ENCODE measurements at places on chromosomes 3 and 15.

GRCh38 chr3:48614044-48614443 lies 4.6 kb upstream of the UQCRC1 start:
- DNase-seq = no peak

GRCh38 chr15:48040166-48040817 lies 80.5 kb upstream of the SLC24A5 start:
- peak; percentile 8 for DNase-seq

- DNase-seq = no peak
Measured at GRCh38 chr3:31880482-31881078, 100.5 kb downstream of the OSBPL10 start.

GRCh38 chr3:13018561-13019242 lies 54.5 kb downstream of the IQSEC1 start:
- no peak for DNase-seq

DNA sequence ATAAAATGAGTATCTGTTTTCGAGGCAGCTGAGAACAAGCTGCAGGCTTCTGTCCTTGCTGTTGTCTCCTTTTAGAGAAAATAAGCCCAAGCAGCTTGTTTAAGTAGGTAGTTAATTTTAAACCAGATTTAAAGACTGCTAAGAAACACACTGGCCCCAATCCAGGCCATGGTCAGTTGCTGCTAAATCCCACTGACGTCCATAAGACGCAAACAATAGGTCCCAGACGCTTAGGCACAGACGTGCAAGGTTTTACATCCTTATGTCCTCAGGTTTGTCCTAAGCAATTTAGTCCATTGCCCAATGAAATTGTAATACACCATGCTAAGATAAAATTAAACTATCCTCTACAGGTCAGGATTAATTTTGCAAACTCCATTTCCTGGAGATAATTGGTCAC lies 120.0 kb upstream of the SNTN start:
- no peak for DNase-seq

DNA sequence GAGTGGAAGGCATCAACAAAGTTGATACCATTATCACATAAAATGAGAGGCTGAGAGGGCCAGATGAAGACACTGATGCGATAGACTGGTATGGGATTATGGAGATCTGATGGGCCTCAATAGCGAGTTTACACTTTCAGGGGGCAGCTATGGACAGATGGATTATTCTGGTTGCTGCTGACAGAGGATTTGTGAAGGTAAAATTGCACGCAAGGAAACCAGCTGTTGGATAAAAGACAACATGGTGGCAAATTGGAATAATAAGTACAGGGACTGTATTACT lies 203.9 kb downstream of the MBNL1 start:
- no peak for DNase-seq

- DNase-seq = no peak
Measured at GRCh38 chr3:52065264-52065756, 8.9 kb upstream of the DUSP7 start.

DNA sequence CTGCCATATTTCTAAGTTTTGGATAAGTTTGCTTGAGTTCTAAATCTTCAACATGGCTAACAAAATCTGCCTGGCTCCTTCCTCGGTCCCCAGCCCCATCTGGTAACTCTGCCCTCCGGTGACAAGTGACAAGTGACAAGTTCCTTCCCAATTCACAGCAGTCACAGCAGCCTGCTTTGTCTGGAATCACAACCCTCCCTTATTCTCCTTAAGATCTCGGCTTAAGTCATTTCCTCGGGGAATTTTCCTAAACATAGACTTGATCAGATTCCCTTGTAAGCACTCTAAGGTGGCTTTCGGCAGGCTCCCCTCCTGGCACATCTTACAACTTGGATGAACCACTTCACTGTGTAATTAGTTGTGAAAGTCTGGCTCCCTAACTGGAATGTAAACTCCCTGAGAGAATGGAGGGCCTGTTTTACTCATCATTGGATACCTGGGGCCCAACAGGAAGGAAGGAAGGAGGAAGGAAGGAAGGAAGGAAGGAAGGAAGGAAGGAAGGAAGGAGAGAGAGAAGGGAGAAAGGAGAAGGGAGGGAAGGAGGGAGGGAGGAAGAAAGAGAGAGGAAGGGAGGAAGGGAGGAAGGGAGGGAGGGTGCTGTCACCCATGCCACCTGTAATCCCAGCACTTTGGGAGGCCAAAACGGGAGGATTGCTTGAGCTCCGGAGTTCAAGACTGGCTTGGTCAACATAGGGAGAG lies 126.4 kb downstream of the SHQ1 start:
- no peak for DNase-seq

GRCh38 chr3:133931084-133931483 lies 35.4 kb upstream of the RAB6B start:
- no peak for DNase-seq

- no peak for DNase-seq
Measured at GRCh38 chr3:45987368-45988291, 8.0 kb downstream of the FYCO1 start.

Data from OCI-M1 (cell line).